ENCODE measurements at places on chromosomes 1 and 21.

- no peak for DNase-seq
Observed at GRCh38 chr1:196515904-196516303, 92.3 kb downstream of the KCNT2 start.

DNA sequence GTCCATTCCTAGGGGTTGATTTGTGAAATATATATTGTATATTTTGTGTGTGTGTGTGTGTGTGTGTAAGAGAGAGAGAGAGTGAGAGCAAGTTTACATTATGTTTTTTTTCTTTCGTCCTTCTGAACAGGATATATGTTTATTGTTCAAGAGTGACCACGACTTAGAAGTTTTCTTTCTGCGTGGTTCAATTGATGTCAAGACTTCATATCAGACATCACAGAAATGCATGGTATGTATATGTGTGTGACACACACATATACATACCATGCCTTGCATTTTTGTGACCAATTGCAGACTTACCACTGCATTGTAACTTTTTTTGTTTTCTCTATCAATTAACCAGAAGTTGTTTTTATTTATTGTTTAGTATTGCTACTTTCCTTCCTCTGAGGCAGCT lies 2.5 kb downstream of the RASAL2 start:
- DNase-seq: no peak

DNA sequence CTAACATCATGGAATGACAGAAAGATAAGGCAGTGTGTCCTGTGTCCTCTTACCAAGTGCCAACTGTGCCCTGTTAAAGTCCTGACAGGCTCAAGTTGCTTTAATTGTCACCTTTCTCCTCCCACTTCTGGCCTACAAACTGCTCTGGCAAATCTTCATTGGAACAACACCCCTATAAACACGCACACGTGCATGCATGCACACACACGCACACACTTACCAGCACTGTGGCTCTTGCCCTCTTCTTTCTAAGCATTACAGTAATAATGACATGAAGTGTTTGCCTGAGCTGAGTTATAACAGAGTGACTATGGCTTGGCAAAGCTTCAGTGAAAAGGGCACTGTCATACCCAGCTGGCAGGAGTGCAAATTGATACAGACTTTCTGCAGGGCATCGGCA lies 82.3 kb upstream of the SYT6 start:
- no peak for DNase-seq

DNA sequence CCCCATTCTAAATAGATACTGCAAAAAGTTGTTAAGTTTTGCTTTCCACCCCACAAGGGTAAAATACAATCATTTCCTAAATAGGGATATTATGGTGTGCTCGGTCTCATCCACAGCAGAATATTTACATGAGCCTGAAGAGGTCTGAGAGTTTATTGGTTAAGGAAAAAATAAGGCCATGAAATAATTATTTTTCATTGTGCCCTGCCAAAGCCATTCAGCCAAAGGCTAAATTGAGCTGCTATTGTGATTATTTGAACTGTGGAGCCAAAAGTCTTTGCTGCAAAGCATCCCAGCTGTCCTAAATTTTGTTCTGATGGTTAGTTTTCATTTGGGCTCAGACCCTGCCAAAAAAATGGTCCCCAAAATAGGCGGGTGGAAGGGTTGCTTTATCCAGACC lies 298.7 kb upstream of the ESRRG start:
- peak; percentile 18 for DNase-seq

DNA sequence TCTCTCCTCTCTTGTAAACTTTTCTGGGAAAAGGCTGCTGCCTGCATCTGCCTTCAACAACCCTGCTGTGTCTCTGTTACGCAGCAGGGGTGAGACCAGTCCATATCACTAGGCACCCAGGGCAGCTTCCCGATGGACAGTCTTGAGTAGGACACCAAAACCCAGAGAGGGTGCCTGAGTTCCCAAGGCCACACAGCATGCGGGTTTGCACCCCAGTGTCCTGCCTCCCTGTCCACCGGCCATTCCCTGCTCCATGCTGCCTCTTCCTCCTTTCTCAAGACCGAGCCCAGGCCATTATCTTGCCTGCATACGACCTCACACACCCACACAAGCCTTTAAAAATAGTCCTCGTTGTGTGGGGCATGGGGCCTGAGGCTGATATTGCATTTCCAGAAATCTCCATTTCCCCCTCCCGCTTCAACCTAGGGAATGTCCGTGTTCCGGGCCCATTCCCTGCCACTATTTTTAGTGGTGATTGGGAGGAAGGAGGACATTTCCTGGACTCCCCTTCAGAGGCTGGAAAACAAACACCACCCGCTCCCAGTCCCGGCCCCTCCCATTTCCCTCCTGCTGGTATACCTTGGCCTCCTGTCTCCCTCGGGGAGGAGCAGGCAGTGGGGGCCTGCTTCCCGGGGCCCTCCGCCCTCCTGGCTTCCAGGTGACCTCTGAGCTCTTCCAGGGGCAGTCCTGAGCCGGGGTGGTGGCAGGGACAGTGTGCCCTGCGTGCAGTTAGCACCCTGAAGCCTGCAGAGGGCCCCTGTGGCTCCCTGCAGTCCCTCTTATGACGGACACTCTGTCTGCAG lies 132.4 kb upstream of the TMEM51 start:
- DNase-seq: no peak

- no peak for DNase-seq
Observed at GRCh38 chr1:51157395-51157794, 55.4 kb downstream of the C1orf185 start.

DNA sequence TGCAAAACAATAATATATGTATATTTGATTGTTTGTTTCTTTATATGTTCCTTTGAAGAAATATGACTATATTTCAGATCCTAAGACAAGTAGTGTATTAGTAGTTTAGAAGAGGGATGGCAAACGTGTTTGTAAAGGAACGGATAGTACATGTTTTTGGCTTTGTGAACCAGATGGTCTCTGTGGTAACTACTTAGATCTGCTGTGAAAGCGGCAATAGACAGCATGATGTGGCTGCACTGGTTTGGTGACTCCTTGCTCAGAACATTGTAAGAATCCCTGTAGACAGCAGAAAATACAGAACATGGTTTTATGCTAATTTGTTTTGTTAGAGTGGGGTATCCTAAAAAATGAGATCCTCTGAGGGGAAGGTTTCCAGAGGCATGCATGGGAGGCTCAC lies 3.1 kb downstream of the ACADM start:
- no peak for DNase-seq

DNA sequence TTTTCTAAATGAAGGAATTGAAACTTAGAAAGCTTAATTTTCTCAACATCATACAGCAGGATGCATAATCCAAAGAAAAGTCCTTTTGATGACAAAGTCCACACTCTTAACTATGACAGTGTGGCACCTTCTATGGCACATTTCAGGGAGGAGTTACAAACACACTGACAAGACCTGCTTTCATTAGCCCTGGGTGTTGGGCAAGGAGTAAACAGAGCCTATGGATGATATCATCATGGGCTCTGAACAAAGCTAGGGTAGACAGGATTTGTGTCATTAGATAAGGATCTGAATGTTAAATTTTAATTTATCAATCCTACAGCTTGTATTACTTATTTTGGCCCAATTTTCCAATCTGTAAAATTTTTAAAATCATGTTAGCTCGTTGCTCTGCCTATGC lies 62.6 kb upstream of the DENND1B start:
- DNase-seq: no peak

- no peak for DNase-seq
Observed at GRCh38 chr21:16370186-16370585, 640.4 kb downstream of the USP25 start.

- DNase-seq: no peak
Observed at GRCh38 chr1:116571215-116571919, 541 bp upstream of the CD58 start.

DNA sequence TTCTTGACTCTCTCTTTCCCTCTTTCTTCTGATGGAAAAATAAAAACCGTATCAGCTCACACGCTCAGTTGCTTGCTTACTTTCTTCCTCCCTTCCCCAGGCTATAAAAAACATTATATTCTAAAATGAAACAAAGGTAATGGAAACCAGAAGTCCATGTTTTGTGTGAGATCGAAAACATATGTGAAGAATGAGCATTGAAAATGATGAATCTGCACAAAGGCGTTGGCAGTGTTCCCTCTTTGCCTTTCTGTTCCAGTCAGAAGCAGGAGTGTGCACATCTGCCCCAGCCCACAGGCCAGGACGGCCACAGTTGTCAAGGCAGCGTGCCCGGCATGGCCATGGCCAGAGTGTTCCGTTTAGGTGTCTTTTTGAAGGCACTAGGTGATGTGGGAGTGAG lies 185.3 kb upstream of the USP24 start:
- peak; percentile 76 for DNase-seq

DNA sequence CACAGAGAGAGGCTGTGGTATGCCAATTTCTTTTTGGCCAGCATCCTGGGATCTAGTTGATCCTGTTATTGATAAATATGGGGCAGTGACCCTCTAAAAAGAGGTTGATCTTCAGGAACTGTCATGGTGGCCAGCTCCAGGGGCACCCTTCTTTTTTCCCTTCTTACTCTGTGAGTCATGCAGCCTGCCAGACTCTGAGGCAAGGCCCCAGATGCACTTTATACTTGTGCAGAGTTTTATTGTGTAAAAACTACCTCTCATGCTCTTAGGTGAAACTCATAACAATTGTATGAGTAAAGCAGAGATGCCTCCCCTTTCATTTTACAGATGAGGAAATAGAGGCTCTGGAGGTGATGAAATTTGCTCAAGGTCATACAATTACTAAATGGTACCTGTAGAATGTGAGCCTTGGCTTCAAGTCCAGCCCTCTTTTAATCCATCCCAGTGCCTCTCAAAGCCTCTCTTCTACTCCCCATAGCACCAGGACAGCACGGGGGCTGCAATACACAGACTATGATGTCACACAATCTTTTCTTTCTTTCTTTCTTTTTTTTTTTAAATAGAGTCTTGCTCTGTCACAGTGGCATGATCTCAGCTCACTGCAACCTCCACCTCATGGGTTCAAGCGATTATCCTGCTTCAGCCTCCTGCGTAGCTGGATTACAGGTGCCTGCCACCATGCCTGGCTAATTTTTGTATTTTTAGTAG lies 387.8 kb downstream of the KCNH1 start:
- DNase-seq: no peak

GRCh38 chr21:41831453-41831831 lies 47.7 kb downstream of the PRDM15 start:
- DNase-seq: no peak

GRCh38 chr1:109197158-109198042 lies 16.3 kb upstream of the SARS1 start:
- DNase-seq: no peak

DNA sequence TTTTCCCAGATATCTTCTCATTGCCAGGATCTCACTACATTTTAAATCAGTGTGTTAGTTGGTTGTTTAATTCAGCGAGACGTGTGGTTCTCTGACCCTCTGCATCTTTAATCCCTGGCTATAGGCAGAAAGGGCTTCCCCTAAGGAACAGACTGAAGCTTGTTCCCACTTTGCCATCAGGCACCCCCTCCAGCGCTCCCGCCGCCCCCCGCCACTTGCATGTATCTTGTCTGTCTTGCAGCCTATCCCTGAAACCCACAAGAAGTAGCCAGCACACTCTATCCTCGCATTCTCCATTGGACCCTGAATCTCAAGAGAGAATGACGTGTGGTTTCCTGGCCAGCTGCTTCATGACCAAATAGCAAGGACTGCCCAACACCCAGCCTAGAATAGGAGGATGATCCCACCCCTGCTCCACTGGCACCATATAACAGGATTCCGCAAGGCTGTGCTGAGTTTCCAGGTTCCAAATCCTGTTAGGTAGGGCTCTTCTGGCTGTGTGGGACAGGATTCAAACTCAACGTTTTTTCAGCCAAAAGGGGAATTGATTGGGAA lies 7.8 kb downstream of the CLDN19 start:
- DNase-seq: no peak

- DNase-seq: no peak
Observed at GRCh38 chr1:246147524-246148461, 359.3 kb downstream of the SMYD3 start.

GRCh38 chr1:199353906-199354305 lies 673.6 kb upstream of the NR5A2 start:
- no peak for DNase-seq

DNA sequence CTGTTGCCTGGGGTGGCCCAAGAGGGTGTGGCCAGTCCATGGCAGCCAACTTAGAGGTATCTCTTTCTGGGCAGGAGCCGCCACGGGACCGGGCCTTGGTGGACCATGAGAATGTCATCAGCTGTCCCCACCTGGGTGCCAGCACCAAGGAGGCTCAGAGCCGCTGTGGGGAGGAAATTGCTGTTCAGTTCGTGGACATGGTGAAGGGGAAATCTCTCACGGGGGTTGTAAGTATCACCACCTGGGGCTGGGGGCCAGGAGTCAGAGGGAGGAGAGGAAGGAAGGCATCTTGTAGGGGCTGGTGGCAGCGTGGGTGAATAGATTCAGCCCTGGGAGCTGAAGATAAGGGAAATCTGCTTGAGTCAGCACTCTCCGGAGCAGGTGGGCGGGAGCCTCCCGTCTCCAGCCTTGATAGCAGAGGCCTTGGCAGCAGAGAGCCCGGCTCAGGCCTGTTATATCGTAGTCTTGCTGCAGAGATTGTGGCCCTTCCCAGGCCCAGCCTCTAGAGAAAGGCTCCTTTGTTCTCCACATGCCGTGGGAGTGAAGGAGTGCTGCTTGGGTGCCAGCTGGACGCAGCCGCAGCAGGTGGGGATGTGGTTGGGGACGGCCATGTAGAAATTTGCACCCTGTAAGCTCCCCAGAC lies 25.4 kb downstream of the PHGDH start:
- DNase-seq: peak; percentile 48

- DNase-seq: peak; percentile 49
Observed at GRCh38 chr1:162704673-162705424, 72.6 kb downstream of the DDR2 start.

GRCh38 chr1:226474443-226475141 lies 66.7 kb upstream of the PARP1 start:
- no peak for DNase-seq

GRCh38 chr1:9279172-9279840 lies 13.4 kb upstream of the SPSB1 start:
- DNase-seq: no peak

- no peak for DNase-seq
Observed at GRCh38 chr1:25566176-25566729, 22.8 kb downstream of the LDLRAP1 start.

DNA sequence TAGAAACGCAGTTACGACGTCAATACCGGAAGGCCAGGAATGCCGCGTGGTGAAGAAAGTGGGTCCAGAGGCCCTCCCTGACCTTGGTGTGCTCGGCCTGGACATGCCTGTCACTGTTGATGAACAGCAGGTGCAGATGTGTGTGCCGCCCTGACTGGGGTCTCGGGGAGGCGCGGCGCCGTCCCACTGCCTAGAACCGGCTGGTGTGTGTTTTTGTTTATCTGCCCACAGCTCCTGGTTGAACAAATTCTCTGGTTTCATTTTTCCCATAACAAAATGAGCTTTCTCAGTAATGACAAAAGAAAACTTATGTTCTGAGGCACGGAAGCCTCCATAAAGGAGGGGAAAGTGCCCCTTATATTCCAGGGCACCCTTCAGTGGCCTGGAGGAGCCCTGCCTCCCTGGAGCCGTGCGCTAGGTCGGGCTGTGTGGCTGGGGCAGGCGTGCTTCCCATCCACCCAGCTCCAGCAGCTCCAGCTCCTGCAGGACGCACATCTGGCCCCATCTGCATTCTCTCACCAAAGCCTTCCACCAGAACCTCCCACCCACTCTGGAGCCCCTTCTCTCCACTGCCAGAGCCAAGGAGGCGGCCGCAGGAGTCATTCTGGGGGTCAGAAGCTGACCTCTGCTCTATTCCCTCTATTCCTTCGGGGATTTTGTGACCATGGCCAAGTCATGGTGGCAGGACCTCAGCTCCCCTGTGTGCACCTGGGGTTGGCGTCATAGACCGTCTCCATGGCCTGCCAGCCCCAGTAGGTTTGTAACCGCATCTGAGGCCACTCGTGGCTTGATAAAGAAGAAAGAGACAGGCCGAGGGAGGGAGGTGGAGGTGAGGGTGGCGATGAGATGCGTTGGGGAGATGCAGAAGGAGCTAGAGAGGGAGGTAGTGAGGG lies 20.1 kb upstream of the COL18A1 start:
- peak; percentile 18 for DNase-seq

All from femur (tissue), 1 donor.